ENCODE measurements at places on chromosomes 6 and 20.

DNA sequence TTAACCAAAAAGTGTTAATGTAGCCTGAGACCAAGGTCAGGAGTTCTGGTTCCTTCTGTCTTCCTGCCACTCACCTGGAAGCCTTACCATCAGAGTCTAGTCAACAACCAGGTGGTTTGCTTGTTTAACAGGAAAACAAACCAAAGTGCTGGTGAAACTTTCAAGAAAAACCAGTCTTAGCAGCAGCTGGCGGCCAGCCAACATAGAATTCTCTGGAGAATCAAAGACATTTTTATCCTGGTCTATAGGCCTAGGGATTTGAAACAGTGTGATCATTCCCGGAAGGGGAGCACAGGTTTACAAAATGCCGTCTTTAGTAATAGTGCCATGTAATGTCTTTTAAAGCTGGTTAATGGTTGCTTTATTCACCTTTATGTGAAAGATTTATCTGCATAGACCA is 146.6 kb upstream of the AKIRIN2 start:
- no peak for DNase-seq

DNA sequence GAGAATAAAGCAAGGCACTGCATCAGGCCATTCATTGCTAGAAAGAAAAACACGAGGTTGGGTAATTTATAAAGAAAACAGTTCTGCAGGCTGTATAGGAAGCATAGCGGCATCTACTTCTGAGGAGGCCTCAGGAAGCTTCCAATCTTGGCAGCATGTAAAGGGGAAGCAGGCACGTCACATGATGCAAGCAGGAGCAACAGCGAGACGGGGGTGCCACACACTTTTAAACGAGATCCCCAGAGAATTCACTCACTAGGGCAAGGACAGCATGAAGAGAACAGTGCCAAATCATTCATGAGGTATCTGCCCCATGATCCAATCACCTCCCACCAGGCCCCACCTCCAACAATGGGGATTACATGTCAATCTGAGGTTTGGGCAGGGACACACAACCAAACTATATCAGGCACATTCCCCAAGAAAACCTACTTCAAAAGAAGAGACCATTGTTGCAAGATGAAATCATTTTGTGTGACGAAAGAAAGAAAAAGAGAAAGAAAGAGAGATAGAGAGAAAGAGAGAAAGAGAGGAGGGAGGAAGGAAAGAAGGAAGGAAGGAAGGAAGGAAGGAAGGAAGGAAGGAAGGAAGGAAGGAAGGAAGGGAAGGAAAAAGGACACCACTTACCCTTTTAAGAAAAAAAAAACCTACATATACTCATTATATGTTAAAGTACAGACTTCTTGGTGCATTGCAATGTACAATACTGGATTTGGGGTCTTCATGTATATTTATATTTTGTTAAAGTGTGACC is 95.9 kb upstream of the PLEKHG1 start:
- no peak for DNase-seq

- DNase-seq = no peak
These were observed 32.6 kb downstream of the MRPL14 start for GRCh38 chr6:44094403-44095242.

DNA sequence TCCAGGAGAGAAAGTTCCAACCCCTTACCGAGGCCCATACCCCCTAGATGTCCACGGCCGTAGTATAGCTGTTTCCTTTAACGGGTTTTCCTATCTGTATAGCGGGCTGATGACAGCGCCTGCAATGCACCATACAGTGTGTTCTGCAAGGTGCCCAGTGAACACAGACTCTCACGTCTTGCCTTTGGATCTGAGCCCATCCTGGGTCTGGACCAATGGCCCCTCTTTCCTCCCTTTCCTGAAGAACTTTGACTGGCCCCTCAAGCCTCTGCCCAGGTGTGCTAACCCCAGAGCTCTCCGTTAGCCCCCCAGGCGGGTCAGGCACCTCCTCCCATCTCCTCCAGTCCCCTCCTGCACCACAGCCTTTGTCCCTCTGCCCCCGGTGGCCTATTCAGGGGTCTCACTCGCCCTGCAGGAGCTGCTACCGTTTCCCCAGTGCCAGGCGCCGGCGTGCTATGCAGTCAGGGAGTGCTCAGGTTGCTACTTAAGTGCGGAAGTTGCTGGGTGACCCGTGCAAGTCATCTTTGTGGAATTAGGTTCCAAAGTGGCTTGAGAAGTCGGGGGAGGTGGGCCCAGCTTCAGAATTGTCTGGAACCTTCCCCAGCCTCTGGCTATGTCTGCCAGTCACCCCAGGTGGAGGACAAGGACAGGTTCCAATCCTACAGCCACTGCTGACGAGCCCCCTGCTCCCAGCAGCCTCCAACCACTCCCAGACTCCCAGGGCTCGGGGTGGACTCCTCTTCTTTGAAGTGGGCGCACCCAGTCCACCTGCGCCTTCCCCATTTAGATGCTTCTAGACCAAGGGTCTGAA is 35.0 kb upstream of the ZBP1 start:
- no peak for DNase-seq

DNA sequence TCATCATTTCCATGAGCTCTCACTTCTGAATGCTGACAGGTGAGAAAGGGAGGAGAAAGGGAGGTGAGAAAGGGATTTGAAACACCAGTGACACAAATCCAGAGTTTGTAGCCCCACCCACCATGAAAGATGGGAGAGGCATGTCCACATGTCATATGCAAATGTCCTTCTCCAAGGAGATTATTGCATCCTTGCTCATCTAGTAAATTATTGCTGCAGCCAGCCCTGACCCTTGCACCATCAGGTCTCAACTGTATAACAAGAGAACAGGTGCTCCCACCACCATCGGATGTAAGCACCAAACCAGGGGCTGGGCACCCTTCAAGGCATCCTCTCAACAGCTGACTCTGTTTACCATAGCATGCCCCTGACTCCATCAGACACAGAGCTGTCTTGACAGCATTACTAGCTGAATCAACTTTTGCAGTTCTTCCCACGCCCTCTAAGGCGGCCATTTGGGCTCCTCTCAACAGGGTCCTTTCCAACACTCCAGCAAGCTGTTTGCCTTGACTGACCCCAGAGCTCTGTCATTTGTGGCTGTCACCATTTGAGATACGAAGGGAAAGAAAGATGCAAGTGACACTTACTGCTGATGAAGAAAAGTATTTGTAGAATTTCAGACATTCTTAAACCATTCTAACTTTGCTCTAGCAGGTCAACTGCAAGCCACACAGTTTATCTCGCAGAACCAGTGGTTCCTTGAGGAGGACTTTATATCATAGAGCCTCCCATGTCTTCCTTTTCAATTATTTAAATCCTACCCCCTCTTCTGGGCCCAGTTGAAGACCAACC is 14.2 kb downstream of the GFOD1 start:
- no peak for DNase-seq

DNA sequence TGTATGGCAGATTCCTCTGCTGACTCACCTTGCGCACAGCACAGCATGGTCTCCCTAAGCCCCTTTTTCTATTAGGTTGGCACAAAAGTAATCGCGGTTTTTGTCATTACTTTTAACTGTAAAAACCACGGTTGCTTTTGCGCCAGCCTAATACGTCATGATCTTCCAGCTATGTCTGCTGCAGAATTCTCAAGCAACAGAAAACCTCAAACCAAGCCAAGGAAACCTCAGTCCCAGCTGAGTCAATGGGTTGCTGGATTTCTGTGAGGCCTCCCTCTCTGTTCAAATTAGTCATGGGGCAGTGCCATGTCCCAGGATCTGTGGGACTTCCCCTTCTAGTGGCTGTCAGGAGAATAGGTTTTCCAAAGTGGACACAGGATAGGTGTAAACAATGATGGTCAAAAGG is 15.7 kb upstream of the ENPP1 start:
- no peak for DNase-seq

DNA sequence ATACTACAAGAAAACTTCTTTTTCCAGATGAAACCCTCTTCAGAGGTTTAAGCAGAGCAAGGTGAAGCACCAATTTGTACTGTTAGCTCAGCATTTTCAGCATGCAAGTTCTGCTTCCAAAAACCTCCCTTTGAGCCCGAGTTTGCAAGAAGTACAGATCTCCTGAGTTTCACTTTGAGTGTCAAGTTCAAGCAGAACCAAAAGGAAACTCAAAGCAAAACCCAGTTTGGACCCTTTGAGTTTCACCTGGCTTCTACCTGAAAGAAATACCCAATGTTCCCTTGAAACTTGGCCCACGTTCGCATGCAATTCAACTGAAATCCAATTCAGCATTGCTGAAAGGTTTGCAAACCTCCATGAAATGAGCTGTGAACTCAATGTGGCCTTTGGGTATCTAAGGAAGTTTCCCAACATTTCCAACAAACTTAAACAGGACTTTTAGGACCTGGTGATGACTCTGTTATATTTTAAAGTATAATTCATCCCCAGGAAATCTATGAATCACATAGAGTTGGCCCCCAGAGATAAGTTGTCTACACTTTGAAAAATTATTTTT is 62.9 kb upstream of the HBS1L start:
- DNase-seq = no peak

DNA sequence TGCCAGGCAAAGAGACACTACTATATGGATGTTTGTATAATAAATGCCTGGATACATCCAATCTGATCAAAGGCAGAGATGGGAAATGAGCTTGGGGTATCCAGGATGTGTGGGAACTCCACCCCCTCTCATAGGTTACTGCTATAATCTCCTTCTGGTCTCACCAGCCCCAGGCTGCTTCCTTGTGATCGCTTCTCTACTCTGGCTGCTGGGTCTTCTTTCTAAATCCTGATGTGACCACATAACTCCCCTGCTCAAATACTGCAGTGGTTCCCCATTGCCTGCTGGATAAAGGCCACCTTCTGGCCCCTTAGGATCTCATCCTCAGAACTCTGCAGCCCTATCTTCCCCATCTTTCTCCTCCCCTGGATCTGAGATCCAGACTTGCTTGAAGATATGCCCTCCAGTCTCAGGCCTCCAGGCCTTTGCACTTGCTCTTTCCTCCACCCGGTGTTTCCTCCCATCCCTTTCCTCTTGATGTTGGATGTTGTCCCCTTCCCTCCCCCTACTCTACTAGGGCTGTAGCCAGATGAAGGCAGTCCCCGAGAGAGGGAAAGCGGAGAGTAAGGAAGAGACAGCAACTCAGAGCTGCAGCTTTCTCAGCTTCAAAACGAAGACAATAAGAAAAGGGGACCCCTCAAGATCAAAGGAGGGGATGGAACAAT is 828 bp upstream of the XKR7 start:
- no peak for DNase-seq

DNA sequence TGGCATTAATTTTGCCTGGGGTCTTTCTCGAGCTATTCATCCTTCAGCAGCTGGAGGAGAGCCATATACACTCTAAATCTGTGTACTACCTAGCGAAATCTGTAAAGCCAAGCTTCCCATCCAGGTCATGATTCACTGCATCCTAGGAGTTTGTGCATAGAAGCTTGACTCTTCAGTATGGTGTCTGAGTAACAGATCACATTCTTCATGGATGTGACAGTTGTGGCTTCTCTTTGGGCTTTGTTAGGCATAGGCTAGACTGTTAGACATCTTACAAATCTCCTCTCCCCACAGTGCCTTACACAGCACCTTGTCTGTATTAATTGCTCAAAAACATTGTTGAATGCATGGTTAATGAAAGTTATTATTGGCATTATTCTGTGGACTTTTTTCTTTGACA is 177.0 kb downstream of the EYA4 start:
- DNase-seq = no peak

DNA sequence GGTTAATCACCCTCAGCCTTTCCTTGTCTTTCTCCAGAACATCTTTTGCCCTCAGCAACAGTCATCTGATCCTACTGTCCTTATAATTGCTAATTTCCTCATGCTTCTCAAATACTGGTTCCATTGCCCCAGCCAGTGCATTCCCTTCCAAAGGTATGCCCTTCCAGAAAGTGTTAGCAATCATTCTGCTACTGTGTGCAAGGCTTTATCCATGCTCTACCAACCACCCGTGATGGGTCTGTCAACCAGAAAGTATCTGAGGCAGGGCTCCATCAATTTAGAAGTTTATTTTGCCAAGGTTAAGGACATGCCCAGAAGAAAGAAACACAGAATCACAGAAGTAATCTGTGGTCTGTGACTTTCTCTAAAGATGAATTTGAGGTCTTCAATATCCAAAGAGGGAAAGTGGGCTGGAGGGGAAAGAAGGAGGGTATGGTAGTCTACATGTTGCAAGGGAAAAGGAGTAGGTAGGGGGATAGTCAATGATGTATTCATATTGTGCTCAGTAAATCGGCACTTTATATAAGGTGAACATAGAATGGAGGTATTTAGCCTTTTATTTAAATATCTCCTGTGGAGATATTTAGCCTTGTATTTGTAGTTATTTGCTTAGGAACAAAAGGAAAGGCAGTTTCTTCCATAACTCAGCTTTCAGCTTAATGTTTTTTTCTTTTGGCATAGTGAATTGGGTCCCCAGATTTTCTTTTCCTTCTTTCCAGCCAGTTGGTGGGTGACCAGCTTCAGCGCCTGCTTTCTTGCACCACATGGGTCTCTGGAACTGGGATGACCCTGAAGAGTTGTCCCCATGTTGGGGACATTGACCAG is 35.2 kb upstream of the PAQR8 start:
- DNase-seq = no peak

GRCh38 chr20:48724891-48725554 is 102.8 kb downstream of the PREX1 start:
- DNase-seq = no peak

- no peak for DNase-seq
These were observed 694 bp downstream of the MRPS18B start for GRCh38 chr6:30618270-30618797.

DNA sequence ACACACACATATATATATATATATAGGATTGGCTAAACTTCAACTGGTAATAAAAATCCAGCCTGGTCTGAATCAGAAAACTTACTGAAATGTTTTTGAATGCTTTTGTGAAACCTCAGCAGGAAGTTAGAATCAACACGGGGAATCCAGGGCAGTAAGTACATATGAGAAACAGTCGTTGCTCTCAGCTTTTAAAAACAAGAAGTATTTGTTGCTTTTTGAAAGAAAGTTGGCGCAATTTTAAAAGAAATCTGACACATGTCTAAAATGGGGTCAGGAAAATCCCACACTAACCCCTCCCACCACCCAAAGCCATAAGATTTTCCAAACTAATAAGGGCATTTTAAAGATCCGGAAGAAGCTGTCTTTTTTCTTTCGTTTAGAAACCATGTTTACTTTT is 11.5 kb upstream of the CCDC170 start:
- no peak for DNase-seq

DNA sequence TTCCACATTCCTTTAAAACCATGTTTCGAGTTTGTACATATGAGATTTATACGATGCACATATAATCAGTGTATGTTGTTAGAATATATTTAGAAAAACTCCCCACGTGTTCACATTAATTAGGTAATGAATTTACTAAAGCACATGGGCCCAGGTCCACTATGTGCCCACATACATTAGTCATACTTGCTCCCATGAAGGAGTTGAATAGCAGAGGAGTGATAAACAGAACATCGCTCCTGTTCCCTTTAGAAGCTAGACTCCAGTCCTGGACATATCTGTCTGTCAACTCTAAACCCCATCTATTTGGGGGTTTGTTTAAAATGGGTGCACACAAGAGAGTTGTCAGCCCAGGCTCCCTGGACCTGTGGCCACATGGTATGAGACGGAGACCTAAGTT is 108.1 kb upstream of the TIAM2 start:
- DNase-seq = no peak

- DNase-seq = no peak
These were observed 531 bp upstream of the CCN2 start for GRCh38 chr6:131951576-131952230.

Measured in NCI-H1694 (cell line).